ENCODE measurements at places on chromosomes 11 and 22.

DNA sequence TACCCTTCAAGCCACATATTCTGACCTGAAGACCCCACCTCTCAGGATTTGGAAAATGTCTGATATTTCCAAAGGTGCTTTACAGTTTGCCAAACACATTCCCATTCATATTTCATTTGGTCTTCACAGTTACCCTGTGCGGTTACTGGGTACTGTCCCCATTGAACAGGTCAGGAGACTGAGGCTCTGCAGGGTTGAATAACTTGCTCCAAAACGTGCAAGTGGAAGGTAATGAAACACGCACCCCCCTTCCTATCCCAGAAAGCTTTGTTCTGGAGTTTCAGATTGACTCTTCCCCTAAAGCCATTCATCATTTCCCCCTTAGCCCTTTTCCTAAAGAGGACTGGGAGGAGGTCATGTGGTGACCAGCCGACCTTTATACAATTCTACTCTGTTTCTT is 18.8 kb downstream of the MICAL2 start:
- DNase-seq: no peak

DNA sequence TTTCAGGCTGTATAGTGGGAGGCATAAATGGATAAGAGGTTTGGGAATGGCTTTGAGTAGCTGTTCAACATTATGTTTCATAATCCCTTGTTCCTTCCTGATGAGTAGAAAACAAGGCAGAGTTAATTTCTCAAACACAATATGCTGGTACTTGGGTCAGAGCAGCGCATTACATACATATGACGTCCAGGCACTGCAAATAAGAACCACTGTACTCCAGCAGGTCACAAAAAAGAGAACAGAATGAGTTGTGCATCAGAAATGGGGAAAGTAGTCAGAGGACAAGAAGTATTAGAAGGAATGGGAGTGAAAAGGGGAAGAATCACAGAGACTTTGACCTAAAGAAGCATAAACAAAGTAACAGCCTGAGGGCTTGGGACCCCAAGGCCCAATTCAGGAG is 44.0 kb upstream of the RDX start:
- DNase-seq: no peak

- DNase-seq: no peak
These were observed 28.2 kb downstream of the A4GALT start for GRCh38 chr22:42692239-42693054.

GRCh38 chr11:76897233-76897632 is 36.5 kb downstream of the ACER3 start:
- DNase-seq: no peak

- DNase-seq: no peak
These were observed 373.9 kb downstream of the BRD1 start for GRCh38 chr22:49453771-49454170.

DNA sequence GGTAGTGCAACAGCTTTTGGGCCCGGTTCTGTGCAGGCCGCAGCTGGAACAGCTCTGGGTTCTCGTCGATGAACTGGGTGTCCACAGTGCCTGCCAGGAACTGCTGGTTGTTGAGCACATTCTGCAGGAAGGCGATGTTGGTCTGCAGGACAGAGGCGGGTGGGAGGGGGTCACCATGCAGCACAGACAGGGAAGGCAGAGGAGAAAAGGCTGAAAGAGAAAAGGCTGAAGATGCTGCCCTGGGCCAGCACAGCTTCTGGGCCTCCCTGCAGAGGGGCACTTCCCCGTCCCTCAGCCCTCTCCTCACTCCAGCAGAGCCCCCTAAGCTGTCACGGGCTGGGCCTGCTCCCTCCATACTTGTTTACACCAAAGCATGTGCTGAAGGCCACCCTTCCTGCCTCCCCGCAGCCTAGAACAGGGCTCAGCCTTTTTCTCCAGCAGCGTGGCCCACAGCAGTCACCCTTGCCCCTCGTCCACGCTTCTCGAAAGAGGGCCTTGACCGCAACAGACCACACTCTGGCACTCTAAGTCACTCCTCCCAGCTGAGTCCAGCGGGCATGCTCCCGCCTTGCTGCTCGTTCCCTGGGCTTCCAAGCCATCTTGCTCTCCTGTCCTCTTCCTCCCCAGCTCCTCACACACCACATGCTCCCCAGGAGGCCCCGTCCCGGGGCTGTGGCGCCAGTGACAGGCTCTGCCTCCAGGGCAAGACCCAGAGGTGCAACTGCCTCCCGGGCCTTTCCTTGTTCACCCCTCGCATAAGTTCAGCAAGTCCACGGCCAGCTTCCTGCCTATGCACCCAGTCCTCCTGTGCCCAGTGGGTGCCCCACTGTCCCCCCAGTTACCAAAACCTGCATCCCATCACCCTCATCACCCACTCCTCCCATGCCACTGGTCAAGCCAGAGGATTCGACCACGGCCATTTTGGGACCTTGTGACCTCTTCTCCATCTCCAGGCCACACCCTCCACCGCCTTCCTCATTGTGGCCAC is 3.3 kb upstream of the LRFN4 start:
- no peak for DNase-seq

All from hypothalamus (tissue), 51 donors.